ENCODE measurements at places on chromosomes 1 and 21.

- DNase-seq = no peak
These were observed 85.1 kb downstream of the ZNF644 start for GRCh38 chr1:90936731-90937130.

DNA sequence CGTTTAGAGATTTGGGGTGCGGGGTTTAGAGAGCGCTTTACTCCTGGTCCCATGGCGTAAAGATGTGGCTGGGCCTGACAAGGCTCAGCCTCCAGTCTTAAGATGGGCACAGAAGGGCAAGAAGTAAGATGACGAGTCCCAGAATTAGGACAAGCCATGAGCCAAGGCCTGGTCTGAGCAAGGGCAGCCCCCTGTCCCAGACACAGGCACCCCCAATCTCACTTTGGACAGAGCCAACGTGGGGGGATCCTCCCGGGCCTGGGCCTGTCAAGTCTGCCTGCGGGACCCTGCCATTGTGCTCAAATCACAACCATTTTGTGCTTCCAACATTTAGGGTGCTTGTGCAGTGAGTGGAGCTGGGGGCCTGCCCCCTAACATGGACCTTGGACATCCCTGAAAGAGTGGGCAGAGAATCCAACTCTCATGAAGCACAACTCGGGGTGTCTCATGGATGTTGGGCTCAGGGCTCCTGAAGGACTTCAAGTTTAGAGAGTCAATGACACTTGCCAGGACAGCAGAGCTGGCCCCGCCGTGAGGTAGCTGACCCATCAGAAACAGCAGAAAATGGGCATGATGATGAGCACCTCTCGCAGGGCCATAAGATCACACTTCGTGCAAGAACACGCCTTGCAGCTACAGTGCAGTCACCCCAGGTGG lies 52.6 kb downstream of the KIF21B start:
- no peak for DNase-seq

DNA sequence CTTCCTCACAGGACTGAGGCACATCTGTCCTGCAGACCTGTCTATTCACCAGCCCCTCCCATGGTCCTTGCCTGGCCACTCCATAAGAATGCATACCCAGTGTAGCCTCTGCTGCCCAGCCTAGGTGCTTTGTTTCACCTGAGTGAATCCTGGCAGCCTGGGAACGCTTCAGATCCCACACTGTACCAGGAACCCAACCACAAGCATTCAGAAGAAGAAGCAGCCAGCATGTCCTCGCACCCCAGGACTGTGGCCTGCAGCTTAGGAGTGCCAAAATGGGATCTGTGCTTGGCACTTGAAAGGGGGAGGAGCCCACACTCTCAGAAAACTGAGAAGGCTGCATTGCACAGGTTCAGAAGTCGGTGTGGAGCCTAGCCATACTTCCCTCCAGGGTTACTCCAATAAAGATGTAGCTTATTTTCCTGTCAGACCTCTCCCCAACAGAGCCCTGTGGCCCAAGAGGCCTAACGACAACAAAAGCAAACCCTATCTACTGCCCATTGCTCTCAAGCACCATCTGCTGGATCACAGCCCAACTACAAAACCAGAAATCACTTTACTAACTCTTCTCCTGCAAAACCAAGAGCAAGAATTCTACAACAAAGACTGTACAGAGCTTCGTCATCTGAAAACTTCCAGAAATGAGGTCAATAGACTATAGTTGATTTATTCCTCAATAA lies 923.1 kb upstream of the NEGR1 start:
- no peak for DNase-seq

DNA sequence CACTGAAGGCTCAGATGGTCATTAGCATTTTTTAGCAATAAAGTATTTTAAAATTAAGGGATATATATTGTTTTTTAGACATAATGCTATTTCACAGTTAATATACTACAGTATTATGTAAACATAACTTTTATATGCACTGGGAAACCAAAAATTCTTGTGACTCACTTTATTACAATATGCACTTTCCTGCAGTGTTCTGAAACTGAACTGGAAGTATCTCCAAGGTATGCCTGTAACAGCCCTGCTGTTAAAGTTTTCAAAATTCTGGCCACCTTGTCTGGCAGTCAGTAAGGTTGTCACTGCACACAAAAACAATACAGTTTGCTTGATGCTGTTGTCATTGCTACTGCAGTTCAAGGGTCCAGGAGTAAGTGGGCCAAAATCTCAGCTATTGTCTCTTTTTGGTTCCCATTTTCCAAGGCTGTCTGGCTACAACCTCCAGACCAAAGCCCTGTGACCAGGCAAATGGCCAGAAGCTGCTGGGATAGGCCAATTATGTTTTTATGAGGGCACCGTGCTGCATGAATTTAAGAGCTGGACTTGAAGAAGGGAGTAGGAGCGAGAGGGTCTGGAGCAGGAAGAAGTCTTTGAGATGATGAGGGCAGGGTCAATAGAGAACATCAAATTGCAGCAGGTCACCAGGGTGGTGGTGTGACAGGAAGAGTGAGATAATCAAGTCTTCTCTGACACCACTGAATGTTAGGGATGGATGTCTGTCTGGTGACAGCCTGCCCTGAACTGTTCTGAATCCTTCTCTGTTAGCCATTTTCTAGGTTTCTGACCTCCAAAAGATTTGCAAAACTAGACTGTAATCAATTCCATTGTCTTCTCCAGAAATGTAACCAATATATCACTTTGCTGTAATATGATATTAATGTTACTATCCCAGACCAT lies 82.3 kb upstream of the CACHD1 start:
- DNase-seq = peak; percentile 15

DNA sequence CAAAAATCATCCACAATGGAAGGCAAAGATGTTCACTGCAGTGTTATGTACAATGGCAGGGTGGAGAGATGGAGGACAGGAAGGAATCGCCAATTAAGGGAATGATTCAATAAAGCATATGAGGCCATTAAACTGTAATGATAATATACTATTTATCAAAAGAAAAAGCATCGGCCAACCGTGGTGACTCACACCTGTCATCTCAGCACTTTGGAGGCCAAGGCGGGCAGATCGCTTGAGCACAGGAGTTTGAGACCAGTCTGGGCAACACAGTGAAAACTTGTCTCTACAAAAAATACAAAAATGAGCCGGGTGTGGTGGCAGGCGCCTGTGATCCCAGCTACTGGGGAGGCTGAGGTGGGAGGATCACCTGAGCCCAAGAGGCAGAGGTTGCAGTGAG lies 89.1 kb downstream of the SSBP3 start:
- DNase-seq = no peak

GRCh38 chr1:216898801-216899200 lies 175.6 kb upstream of the ESRRG start:
- no peak for DNase-seq

GRCh38 chr1:222441066-222441465 lies 106.8 kb downstream of the HHIPL2 start:
- DNase-seq = no peak

DNA sequence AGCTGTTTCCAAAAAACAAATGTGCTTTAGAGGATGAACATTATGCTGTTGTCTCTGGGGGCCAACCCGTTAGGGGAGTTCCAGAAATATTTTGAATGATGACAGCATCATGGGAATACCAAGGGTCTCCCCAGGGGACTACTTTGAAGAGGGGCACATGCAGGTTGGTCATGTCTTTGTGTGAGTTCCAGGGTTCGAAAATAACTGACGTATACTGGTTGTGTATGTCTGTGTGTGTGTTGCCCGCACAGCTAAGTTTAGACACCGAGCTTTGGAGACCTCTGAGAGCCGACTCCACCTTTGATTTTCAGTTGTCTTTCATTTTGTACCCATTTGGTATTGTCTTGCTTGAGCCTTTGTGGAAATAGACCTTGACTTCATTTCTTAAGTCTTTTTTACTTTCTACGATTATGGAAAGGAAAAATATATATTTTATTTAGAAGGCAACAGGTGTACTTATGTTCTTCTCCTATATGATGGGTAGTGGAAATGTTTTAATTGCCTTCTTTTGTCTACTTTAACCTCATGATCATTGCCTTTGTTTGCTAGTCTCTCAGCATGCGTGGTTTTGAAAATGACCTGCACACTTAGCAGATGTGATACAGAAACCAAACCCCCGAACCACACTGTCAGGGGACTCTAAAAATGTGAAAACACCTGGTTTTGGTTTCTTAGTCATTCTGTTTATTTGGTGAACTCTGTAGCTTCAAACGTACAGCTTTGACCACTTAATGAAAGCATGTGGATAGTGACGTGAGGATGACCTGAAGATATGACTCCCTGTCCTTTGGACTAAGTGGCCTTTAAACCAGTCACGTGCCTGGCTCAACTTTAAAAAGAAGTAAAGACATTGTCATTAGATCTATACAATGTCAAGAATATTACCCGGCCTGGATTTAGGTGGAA lies 56.5 kb downstream of the GALNT2 start:
- DNase-seq = no peak

DNA sequence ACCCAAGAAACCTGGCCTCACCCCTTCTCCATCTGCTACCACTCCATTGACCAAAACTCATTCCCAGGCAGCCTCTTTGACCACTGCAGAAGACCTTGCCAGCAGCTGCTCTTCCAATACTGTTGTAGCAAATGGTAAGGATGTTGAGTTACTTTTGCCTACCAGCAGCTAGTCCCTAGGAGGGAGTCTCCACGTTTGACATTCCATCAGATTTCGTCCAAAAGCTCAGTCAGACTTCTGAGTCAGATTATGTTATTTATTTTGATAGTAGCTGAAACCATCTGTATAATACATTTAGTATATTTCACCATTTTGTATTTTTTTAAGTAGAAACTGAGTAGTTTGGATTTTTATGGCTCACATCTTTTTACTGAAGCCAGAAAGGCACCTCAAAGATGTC lies 51.5 kb upstream of the WNT2B start:
- DNase-seq = no peak

- DNase-seq = no peak
These were observed 42.9 kb downstream of the CAPZB start for GRCh38 chr1:19442154-19443096.

DNA sequence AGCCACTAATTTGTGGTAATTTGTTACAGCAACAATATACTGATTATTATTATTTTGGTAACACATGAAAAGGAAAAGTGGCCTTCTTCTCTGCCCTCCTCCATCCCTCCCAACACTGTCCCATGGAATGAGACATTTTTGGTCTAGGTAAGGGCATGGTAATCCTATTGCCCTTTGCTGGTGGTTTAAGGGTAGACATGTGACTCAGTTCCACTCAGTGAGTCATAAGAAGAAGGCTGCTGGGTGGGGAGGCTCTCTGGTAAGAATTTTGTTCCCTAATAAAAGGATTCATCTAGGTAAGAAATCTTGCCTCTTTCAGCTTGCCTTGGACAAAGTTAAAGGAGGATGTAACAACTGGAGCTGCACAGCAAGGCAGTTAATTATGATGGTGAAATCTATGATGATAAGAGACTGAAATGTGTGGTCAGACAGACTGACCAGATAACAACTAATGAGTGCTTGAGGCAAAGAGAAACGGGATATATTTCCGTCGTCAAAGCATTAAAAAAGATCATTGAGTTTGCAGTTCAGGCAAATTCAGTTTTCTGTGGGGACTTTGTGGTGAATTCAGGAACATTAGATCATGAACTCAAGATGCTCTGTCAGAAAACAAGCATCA lies 232.0 kb upstream of the KCNK2 start:
- DNase-seq = no peak

GRCh38 chr1:119419109-119419508 lies 4.2 kb downstream of the HSD3B2 start:
- DNase-seq = no peak

GRCh38 chr1:211247921-211248320 lies 11.2 kb upstream of the RCOR3 start:
- DNase-seq = no peak

DNA sequence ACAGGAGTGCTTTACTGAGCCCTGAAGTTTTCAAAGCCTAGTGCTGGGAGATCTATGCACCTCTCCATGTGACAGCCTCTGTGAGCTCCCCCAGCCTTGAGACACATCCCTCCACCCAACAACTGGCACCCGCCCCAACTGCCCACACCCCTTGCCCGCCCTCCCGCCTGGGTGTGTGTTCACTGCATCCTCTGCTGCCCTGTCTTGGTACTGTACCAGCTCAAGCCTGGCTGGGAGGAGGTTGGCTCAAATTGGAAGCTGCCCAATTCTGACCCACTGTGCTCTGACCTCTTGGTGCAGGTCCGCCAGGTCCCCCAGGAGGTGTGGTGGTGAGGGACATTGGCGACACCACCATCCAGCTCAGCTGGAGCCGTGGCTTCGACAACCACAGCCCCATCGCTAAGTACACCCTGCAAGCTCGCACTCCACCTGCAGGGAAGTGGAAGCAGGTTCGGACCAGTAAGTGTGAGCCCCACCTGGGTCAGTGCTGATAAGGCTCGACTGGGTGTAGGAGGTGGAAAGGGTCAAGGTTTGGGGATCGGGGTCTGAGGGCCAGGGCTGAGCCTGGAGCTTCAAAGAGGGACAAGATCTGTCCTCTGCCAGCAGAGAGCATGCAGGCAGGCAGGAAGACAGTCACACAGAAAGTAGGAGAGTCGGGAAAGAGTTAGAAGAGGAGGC lies 18.0 kb downstream of the TMEM81 start:
- no peak for DNase-seq

DNA sequence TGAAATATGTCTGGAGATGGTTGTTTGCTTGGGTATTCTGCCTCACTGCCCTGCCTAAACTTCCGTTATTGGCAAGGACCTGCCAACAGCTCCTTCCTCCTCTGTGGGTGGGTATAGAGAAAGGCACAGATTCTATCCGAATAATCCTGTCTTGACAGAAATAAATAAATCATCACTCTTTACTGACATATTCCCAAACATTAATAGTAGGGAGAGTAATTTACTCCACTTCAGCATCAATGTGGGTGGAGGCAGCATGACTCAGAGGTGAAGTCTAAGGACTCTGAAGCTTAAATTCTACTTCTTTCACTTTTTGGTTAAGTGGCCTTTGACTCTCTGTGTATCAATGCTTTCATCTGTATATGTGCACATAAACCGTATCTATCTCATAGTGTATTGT lies 2.9 kb downstream of the CD84 start:
- DNase-seq = no peak

DNA sequence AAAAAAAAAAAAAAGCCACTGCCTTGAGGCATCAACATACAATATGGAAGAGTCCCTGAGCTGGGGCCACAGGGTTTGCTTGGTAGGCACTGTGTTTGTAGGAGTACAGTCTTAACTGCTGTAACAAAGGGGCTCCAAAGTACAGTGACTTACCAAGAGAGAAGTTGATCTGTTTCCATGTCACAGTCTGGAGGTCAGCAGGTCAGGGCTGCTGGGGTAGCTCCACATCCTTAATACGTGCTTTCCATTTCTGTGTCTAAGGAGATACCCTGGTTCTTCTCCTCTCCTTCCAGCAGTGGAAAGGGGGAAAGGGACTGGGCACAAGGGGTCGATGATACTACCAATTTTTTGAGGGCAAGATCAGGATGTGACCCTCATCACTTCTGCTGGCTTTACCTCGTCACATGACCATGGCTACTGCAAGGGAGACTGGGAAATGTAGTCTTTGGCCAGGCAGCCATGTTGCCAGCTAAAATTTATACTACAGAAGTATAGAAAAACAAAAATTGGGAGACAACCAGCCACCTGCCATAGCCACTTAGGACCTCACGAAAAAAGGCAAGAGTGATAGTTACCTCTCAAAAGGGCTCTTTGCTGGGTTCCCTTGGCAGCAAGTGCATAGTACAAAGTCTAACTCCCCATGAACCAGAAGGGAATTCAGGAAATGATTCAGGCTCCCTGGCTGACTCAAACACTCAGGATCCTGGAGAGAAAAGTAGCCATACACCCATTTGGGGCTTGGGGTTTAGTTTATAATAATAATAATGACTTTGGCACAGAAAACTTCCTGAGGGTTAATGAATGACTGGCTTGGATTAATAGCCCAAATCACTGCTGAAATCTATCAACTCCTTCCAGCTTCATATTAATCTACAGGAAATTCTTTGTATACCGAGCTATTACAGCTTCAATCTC lies 52.7 kb upstream of the ATP5PO start:
- DNase-seq = peak; percentile 62

All from BJ (cell line).